Renal pelvis (tissue), 12 donors: ENCODE measurements at places on chromosomes 5 and 9. TPM values are rescaled to one million over a fixed set of nuclear protein-coding genes. Genes with fewer than 3 reads are reported as not detected.

DNA sequence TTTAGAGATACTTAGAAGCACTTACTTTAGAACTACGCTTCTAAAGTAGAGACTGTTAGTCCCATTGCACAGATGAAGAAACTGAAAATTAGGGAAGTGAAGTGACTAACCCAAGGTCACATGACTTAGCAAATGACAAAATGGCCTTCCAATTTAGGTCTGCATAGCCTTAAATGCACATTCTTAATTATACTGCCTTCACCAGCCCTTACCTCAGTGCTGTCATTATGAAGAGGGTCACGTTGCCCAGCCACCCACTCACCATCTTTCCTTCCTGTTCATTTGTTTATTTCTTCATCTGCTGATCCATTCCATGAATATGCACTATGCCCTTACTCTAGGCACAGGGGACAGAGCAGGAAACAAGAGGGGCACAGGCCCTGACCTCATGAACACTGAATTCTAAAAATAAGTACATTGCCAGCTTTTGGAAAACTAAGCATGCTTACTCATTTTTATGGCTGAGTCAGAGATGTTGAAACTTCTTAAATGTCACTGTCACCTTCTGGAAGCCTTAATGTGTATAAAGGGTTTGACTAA lies 8.6 kb downstream of the HAVCR2 start:
- no peak for DNase-seq

- DNase-seq: no peak
Measured at GRCh38 chr9:110059461-110059860, 148.5 kb downstream of the C9orf152 start.

GRCh38 chr9:112793213-112793810 lies 42.8 kb downstream of the SNX30 start:
- no peak for DNase-seq

FAXDC2 gene
- polyA plus RNA-seq: 39.3 TPM

DNA sequence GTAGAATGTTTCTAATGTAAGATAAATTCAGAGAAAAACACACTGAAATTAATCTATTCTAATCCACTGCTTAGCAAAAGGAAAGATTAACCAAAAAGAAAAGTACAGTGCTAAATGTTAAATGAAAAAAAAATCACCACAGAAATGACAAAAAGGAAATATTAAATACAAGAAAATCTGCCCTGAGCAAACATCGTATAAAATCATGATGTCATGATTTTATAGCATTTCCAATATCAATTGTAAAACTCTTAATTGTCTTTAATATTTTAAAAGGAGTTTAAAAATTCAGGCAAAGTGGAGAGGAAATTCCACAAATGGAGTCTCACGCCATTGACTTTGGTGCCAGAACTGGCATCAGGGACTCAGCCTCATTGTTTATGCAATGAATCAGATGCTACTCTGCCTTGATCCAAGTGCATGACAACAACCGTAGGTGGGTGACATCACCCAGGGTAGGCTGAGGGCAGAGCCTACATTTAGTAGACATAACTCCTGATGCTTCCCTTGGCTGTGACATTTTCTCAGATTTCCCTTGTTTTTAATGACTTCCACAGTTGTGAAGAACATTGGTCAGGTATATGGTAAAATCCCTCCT lies 696.8 kb downstream of the SEMA5A start:
- no peak for DNase-seq
